ENCODE measurements at places on chromosomes 4 and X.

DNA sequence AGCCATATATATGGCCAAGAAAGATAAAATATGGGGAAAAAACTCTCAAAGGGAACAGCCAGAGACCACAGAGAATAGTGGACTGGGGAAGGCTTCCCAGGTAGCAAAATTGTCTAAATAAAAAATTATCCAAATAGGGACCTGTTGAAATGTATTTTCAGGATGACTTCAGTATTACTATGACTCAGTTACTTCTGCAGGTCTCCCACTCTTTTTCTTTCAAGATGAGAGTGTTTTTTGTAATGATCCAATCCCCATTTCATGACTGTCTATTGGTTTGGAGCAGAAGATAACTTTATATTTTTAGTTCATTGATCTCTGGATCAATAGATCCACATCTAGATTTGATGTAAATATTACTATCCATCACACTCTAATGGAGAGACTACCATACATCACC is 372.1 kb upstream of the EMCN start:
- no peak overlapping the region for H3K27ac ChIP-seq
- no peak overlapping the region for H3K4me3 ChIP-seq
- H3K4me1 ChIP-seq: no peaks in the 10 kb centered on the region
- H3K27me3 ChIP-seq: no peaks in the 10 kb centered on the region
- no peaks in the 10 kb centered on the region for H3K36me3 ChIP-seq

DNA sequence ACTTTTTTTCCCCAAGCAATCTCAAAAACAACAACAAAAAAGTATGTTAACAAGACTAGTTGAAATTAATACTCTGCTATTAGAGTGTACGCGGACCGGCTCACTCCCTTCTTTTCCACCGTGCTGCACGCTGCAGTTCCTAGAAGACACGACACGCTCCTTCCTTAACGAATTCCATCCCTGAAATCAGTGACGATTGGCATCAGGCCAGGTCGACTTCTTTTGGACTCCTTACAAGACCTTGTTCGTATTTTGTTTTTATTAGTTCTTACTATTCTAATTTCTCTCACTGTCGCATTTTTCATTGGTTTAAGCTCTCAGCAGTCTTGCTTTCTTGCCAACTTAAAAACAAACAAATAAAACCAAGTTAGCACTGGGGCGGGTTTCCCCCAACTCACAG is 175.8 kb upstream of the PITX2 start:
- H3K4me1 ChIP-seq: no peaks in the 10 kb centered on the region
- H3K36me3 ChIP-seq: no peaks in the 10 kb centered on the region
- no peak overlapping the region for H3K27ac ChIP-seq

- H3K27me3 ChIP-seq: no peaks in the 10 kb centered on the region
- peaks cover 5% of the 10 kb centered on the region for H3K36me3 ChIP-seq
- peak overlapping the region; percentile 36 for H3K27ac ChIP-seq
- peak; percentile 8 for DNase-seq
These were observed 68.1 kb upstream of the NAP1L5 start for GRCh38 chr4:88765729-88766128.

DNA sequence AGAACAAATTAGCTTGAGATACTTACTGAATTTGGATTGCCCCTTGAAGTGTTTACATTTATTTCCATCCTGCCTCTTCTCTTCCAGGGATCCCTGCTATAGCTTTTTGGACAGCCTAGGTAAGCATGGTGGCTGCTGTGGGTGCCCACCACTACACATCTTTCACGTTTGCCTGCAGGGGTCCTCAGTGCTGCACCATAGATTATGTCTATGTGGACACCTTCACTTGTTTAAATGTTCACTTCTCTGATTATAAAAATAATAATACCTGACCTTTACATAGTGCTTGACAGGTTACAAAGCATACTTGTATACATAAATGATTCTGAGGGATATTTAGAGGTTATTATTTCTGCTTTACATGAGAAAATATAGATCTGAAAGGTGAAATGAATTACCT is 67.9 kb upstream of the SLC4A4 start:
- no peaks in the 10 kb centered on the region for H3K36me3 ChIP-seq
- DNase-seq: no peak
- no peak overlapping the region for H3K27ac ChIP-seq
- H3K4me3 ChIP-seq: no peak overlapping the region
- no peaks in the 10 kb centered on the region for H3K27me3 ChIP-seq

DNA sequence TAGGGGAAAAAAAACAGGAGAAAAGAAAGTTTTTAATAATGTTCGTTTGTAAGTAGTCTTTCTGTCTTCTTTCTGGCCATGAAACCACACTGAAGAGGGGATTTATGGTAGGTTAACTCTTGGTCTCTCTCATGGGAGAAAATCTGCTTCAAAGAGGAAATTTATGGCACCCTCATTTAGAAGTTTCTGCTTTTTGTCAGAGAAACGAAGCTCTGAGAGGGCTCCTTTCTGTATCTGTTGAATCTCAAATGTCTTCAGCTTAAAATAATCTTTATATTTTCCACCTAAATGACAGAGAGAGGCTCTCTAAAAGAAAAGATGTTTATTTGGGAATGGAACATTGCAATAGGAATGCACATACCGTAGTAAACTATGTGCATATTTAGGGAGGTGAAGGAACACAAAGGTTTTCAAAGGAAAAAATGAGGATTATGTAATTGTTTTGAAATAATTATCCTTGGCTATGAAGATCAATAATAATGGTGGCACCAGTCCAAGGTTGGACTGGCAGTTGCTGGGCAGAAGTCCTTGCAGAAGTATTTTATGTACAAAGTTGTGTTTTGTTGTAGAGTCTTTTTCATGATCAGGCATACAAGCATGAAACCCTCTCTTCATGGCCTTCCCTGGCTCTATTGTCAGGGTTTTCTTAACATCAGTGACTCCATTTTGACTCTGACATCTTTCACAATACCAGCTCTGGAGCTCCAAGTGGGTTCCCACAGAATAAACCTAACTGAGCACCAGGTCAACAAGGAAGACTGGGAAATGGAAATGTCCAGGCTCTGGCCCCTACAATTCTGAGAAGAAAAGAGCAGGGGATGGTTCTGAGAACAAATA is 53.0 kb upstream of the HPSE start:
- no peak overlapping the region for H3K27ac ChIP-seq
- DNase-seq: no peak
- H3K4me1 ChIP-seq: no peaks in the 10 kb centered on the region
- H3K27me3 ChIP-seq: no peaks in the 10 kb centered on the region
- H3K36me3 ChIP-seq: no peaks in the 10 kb centered on the region

Data from thoracic aorta (tissue), 2 donors.